Natural killer cell treated with Interleukin-12 subunit alpha and Interleukin-12 subunit beta and Interleukin-15 and Interleukin-18, amount 100 ng/mL, for 72 hours (primary cell): ENCODE measurements at places on chromosomes 4 and X. TPM values are rescaled to one million over a fixed set of nuclear protein-coding genes. Genes with fewer than 3 reads are reported as not detected.

DNA sequence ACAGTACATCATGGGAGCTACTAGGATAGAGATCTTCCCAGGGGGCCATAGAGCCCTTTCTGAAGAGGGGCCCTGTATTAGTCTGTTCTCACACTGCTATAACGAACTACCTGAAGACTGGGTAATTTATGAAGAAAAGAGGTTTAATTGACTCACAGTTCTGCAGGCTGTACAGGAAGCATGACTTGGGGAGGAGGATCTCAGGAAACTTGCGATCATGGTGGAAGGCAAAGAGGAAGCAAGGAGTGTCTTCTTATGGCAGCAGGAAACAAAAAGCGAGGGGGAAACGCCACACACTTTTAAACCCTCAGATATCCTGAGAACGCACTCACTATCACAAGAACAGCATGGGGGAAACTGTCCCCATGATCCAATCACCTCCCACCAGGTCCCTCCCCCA is 4.2 kb upstream of the SLC9A6 start:
- H3K36me3 ChIP-seq = no peaks in the 10 kb centered on the region
- no peak overlapping the region for H3K27ac ChIP-seq
- no peak overlapping the region for H3K4me3 ChIP-seq
- H3K27me3 ChIP-seq = peaks cover 29% of the 10 kb centered on the region
- H3K4me1 ChIP-seq = peaks cover 25% of the 10 kb centered on the region

The RAB39B gene
- 7.5 TPM for total RNA-seq

GRCh38 chr4:104870495-104871233 is 276.0 kb upstream of the TET2 start:
- H3K4me1 ChIP-seq = peaks cover 10% of the 10 kb centered on the region
- H3K36me3 ChIP-seq = no peaks in the 10 kb centered on the region
- no peak overlapping the region for H3K27ac ChIP-seq
- no peak overlapping the region for H3K4me3 ChIP-seq
- no peak for DNase-seq

DNA sequence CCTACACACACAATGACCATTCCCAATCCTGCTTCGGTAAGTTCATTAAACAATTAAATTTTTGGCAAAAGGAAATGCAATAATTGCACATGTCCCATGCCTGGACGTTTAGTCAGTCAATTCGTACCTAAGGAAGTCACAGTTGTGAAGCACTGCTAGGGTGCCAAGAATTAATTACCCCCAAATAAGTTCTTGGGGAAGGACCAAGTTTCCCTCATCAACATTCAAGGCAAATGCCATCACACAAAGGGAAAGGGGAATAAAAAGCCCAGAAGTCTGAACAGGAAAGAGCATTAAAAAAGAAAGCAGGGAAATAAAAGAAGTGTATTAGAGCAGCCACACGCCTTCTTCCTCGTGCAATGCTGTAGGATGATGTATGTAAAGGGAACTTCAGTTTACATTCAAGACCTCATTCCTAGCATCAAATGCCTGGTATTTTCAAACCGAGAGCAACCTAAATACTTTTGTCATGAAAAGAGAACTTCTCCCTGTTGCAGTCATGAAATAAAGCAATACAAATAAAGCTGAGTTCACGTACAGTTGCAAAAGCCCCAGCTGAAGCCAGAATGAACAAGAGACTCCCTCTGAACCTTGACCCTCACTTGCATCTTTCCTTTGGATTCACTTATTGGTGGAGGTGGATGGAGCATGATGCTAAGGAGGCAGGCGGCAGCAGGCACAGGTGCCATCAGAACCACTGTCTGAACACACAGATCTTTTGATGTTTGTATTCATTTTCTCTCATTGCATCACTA is 124.0 kb upstream of the PPARGC1A start:
- no peaks in the 10 kb centered on the region for H3K4me1 ChIP-seq
- no peaks in the 10 kb centered on the region for H3K27me3 ChIP-seq
- no peak for DNase-seq
- no peak overlapping the region for H3K27ac ChIP-seq
- no peaks in the 10 kb centered on the region for H3K36me3 ChIP-seq

The RHOXF2B gene
- total RNA-seq = not detected

The ATP1B4 gene
- total RNA-seq = not detected
